ENCODE measurements at places on chromosomes 2 and 18.

DNA sequence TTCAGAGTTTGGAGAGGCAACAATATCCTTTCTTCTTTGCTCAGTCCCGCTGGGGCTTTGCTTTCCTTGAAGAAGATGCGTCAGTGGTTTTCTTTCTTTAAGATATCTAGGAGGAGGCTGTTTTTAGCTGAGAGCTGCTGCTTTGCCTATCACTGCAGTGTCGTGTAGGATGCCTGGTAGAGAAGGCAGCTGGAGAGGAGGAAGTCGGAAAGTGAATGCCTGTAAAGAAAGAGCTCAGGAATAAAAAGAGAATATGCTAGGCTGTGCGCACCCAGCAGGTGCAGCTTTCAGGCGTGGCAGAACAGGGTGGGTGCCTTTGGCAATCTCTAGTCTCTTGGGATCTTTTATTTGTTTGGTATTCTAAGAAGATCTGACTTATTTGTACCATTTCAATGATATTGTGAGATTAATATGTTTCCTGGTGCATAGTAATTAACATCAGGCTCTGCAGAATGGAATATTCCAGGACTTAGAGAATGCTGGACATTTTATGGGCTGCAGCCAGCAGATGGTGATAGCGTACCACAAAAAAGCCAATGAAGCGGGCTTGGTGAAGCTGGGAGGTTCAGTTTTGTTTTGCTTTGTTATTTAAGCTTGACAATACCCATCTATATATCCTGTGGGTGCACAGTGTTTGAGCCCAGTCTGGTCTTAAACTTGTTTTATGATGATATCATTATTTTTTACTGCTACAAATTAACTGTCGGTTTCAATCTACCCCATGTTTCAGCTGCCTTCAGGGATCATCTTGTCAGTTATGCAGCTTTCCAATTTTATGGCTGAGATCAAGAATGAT, 34.9 kb downstream of the CAVIN2 start:
- DNase-seq, result peak; percentile 11

DNA sequence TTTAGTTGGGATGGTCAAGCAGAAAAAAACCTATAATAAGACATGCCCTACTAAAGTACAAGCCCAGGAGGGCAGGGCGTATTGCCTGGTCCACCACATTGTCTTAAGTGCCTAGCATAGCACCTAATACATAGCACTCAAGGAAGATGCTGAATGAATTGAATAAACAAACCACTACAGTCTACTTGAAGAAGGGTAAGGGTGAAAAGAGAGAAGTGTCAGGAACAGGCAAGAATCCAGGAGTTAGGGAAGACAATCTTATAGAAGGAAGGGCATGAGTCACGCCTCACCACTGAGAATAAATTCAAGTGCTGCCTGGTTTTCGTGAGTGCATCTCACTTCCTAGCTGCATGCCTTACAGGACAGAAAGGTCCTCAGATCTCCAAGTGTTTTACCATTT, 13.9 kb downstream of the SLC19A3 start:
- DNase-seq, result no peak

- no peak for DNase-seq
Measured at GRCh38 chr2:202495230-202495604, 119.1 kb downstream of the BMPR2 start.

GRCh38 chr2:20207051-20207450, 17.9 kb downstream of the SDC1 start:
- no peak for DNase-seq

- DNase-seq, result no peak
Measured at GRCh38 chr2:49035481-49035880, 118.8 kb downstream of the FSHR start.

GRCh38 chr2:84956334-84957297, 14.3 kb upstream of the KCMF1 start:
- DNase-seq, result no peak

DNA sequence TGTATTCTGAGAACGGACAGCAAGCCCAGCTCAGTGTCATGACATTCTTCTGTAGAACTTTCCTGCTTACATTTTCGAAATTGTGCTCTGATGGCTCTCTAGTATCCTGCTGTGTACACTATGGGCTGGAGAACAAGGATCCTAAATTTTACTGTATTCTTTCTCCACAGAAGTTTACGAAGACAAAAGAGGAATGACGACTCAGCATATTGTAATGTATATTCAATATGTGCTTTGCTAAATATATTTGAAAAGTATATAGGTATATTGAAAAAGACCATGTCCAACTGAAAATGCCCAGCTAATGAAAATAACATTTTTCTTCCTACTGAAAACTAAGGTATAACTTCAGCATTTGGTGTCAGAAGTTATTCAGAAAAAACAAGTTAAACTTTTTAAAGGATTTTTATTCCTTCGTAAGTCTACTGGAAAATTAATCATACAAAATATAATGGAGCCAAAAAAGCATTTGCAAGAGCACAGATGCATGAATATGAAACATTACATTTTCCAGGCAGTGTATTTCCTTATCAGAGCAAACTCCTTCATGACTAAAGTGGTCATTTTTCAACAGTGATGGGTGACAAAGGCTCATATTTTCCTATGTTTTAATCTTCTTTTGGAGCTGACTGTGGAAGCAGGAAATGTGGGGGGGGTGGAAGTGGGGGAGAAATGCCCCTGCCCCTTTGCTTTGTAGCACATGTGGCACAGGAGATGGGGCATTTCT, 143.8 kb upstream of the THUMPD2 start:
- DNase-seq, result no peak

- no peak for DNase-seq
Measured at GRCh38 chr2:78541451-78542267, 483.8 kb upstream of the REG3G start.

GRCh38 chr2:121055088-121055487, 229.9 kb downstream of the TFCP2L1 start:
- DNase-seq, result no peak

DNA sequence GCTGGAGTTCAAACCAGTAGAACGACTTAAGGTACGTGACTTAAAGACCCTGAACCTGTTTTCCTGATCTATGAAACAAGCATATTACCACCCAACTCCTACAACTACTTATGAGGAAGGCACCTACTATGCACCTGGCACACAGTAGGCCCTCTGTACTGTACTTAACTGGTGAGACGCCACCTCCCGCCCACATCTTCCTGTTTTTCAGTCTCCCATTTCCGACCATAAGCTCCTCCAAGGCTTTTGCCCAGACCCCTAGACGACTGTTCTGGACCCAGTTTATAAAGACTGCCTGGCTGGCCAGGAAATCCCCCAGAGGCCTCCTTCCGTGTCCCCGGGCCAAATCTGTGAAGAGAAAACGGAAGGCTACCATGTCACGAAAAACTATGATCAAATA, 1.5 kb downstream of the GALNT14 start:
- DNase-seq, result no peak

GRCh38 chr2:37414470-37414949, 70.1 kb downstream of the QPCT start:
- peak; percentile 57 for DNase-seq

- no peak for DNase-seq
Measured at GRCh38 chr2:158903711-158904405, 64.6 kb upstream of the TANC1 start.

DNA sequence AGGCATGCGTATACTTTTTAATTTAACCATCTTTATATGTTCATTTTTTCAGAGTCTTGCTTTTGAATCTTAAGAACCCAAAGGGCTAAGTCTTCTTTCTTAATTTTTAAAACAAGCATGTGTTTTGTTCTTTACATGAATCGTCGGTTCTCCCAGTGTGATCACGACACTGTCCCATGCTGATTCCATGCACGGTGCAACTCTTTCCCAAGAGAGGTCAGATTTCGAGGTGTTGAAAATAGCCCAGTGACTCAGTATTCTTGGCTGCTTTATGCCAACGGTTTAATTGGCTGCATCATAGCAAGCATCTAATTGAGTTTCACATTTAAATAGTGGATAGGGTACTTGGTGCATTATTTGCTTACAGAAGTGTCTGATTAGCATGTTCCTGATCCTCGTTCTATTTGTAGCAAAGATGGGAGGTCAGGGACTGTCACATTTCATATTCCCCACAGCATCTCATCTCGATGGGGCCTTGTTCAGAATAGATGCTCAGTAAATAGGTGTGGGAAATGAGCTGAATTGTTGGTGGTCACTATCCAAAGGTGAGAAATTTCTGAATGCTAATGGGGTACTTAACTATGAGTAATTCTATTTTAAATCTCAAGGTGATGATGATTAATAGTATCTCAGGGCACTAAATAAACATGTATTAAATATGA, 2.8 kb downstream of the NPAS2 start:
- no peak for DNase-seq

- DNase-seq, result peak; percentile 15
Measured at GRCh38 chr2:173355132-173355865, 627 bp downstream of the CDCA7 start.

DNA sequence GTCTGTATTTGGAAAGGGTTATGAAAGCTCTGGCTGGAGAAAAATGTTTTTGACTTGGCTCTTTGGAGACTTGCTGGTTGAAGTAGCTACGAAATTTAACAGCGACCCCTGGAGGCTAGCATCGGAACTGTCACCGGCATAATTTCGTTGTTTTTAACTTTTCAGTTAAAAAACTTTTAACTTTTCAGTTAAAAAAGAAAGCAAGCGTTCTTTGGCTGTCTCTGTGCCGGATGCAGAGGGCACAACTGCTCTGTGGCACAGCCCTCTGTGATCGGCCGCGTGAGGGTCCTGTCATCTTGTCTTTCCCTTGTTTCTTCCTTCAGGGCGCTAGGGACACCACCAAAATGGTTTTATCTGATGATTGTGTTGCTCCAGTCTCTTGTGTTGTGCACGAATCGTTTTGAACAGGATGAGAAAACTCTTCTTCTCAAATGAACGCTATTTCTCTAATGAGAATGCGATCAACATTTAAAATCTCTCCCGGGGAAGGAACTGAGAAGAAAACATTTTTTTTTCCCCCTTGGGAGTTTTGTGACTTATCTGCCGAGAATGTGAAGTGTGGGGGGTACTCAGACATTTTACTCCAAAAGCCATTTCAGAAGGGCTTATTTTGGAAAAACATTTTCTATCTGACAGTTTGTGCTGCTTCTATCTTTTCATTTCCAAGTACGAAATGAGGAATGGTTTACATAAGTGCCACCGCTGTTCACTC, 57.1 kb downstream of the ADCYAP1 start:
- peak; percentile 32 for DNase-seq

DNA sequence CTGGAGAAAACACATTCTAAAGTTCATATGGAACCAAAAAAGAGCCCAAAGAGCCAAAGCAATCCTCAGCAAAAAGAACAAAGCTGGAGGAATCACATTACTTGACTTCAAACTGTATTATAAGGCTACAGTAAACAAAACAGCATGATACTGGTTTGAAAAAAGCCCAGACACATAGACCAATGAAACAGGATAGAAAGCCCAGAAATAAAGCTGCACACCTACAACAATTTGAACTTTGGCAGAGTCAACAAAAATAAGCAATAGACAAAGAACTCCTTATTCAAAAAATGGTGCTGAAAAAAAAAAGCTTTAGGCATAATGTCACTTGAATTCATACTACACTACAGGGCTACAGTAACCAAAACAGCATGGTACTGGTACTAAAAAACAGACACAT, 289.6 kb downstream of the NR4A2 start:
- DNase-seq, result no peak

DNA sequence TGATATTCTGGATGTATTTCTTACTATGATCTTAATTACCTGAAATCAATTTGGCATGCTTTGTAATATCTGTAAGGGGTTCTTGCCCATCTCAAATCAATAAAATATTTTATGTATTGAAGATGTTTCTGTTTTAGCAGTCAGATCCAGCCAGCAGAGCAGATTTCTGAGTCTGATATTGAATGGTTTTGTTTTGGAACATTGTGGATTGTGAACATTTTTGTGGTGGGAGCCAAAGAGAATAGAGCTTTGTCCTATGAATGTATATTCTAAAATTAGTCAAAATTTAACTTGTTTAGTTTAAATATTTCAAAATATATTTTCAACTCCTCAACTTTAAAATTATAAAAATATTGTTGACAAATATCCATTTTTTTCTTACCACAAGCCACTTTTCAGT, 197.0 kb downstream of the UBE2E3 start:
- no peak for DNase-seq

- no peak for DNase-seq
Measured at GRCh38 chr2:237879058-237879430, 19.6 kb downstream of the RAMP1 start.

- DNase-seq, result no peak
Measured at GRCh38 chr18:37305066-37305465, 260.5 kb downstream of the CELF4 start.

DNA sequence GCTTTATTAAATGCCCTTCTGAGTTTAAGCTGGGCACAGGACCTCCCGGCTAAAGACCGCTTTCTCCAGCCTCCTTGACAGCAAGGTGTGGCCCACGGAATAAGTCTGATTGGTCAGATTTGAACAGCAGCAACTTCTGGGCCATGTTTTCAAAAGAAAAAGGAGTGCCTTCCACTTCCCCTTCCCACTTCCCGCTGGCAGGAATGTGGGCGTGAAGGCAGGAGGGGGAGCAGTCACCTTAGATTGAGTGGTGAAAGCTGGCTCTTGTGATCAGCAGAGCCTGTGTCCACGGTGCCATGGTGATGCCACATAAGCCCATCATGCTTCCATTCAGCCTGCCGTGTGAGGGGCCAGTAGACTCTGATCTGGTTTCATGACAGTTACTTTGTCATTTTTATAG, 136.6 kb upstream of the GLI2 start:
- no peak for DNase-seq

GRCh38 chr2:79903222-79904000, 390.6 kb downstream of the CTNNA2 start:
- no peak for DNase-seq

- DNase-seq, result no peak
Measured at GRCh38 chr2:137333386-137334165, 568.2 kb downstream of the THSD7B start.

DNA sequence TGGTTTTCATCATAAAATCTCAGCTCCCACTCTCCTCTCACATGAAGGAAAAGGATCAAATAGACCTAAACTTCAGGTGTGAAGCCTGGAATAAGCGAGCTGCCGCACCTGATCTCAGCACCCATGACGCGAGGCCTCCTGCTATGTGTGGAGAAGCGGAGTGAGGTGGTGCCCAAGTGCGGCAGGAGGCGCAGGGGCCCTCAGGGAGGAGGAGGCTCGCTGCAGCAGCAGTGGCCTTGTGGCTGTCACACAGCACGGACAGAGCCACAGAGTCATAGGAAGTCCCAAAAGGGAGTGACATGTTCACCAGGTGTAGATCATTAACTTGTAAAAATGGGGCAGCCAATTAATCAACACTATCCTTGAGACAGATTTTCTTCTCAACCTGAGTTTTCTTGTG, 9.1 kb downstream of the SCLY start:
- no peak for DNase-seq

DNA sequence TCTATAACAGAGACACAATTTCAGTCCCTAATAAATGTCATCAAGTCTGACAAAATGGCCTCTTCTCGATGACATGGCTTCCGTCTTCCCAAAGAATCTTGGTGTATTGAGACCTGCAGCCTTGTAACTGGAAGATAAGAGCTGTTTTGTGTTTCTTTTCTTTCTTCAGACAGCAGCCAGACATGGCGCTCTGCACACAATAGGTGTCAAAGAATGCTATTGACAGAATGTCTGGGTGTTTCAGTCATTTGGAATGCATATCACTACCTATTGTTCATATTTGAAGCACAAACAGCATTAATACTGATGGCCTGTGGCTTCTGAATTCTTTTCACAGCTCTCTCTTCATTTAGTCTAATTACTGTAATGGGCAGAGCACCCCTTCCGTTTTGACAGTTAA, 344.8 kb downstream of the RPRM start:
- no peak for DNase-seq
